ENCODE measurements at places on chromosomes 3 and 15. TPM values are rescaled to one million over a fixed set of nuclear protein-coding genes. Genes with fewer than 3 reads are reported as not detected.

DNA sequence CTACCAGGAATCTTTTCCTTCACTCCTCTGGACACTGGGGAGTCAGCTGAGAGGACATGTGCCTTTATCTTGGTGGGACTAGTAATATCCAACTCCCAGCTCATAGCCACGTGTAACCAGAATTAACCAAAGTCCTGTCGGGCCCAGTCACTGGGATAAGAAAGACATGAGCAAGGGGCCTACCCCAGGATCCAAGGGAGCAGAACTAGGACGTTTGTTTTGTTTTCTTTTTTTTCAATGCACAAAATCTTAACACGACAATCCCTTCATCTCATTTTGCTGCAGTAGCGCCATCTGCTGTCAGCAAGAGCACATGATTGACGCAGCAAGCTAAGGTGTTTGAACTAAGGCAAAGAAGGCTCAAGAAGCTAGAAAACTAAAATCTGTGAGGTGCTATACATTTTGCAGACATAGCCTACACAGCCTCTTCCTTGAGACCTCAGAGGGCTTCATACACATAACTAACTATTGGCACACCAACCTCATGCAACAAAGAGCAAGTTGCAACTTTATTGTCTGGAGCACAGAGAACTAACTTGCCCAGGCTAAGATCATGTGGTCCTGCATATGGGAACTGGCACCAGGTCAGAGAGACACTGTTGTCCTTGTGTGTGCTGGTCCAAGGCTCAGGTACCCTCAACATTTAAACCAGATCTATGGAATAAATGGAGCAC is 43.6 kb downstream of the RLBP1 start:
- H3K27ac ChIP-seq: no peak overlapping the region
- no peaks in the 10 kb centered on the region for H3K27me3 ChIP-seq
- DNase-seq: no peak

DNA sequence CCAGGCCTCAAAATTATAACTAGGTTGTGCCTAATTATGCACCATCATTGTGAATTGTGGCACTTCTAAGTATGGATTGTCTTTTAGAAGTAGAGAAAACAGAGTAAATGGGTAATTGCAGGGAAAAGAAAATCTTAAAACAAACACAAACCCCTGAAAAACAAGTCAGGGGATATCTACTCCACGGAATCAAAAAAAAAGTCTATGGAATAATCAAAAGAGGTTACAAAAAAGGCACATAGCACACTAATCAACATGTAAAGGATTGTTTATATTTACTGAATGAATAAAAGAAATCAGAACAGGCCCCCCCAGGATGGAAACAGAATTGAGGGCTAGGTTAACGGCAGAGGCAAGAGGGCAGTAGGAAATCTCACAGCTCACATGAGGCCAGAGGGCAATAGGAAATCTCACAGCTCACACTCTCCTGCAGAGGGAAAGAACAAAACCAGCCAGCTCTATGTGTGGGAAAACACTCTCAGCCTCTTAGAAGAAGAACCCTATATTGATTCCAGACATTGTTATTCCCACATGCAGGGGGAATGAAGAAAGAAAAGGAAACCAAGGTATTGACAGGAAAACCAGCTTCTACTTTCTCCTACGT is 72.7 kb upstream of the FNDC3B start:
- H3K4me1 ChIP-seq: no peaks in the 10 kb centered on the region
- H3K36me3 ChIP-seq: no peaks in the 10 kb centered on the region

GRCh38 chr3:3307491-3307890 is 128.0 kb upstream of the CRBN start:
- H3K27ac ChIP-seq: no peak overlapping the region
- H3K27me3 ChIP-seq: no peaks in the 10 kb centered on the region
- H3K4me3 ChIP-seq: no peak overlapping the region
- no peaks in the 10 kb centered on the region for H3K36me3 ChIP-seq
- H3K4me1 ChIP-seq: no peaks in the 10 kb centered on the region

ERC2 gene
- 0.27 TPM for total RNA-seq

GRCh38 chr3:94416768-94417167 is 353.9 kb downstream of the NSUN3 start:
- no peaks in the 10 kb centered on the region for H3K4me1 ChIP-seq
- H3K27ac ChIP-seq: no peak overlapping the region
- no peak overlapping the region for H3K4me3 ChIP-seq
- no peak for DNase-seq
- H3K36me3 ChIP-seq: no peaks in the 10 kb centered on the region

STAB1 gene
- 651 TPM for total RNA-seq

- no peak overlapping the region for H3K27ac ChIP-seq
- no peak overlapping the region for H3K4me3 ChIP-seq
- H3K27me3 ChIP-seq: no peaks in the 10 kb centered on the region
- no peak for DNase-seq
- no peaks in the 10 kb centered on the region for H3K4me1 ChIP-seq
- H3K36me3 ChIP-seq: no peaks in the 10 kb centered on the region
Observed at GRCh38 chr3:147113293-147114044, 292.9 kb downstream of the ZIC4 start.

DNA sequence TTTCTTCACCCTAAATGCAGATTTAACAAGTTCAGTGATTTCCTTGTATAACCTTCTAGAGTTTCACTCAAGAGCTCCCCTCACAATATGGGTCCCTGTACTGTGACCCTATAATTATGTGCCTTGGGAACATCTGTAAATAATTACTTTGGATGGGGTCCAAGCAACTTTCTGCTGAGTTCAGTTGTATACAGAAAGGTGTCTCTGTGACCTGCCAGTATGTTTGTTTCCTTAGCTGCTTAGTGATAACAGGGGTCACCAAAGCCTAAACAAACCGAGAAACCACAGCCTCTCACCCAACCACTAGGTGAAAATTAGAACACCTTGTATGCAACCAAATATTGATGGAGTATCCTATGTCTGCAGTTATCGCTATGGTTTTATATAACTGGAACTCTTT is 29.8 kb upstream of the SLC25A36 start:
- no peaks in the 10 kb centered on the region for H3K4me1 ChIP-seq
- H3K4me3 ChIP-seq: no peak overlapping the region
- no peaks in the 10 kb centered on the region for H3K27me3 ChIP-seq

DNA sequence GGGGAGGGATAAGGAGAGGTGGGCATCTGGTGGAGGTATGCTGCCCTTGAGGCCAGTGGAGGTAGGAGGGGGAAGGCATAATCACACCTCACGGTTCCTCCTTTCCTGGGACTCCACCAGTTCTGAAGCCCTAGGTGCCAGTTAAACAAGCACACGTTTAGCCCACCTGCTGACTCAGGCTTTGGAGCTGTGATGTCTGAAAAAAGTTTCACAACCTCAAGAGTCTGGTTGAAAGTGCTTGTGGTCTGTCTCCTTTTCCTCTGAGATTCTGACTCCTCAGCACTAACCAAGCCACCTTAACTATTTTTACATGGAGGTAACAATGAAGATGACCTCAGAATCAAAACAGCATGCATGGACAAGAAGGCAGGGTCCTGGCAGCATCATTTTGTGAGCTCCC is 23.0 kb downstream of the HPS3 start:
- H3K4me3 ChIP-seq: no peak overlapping the region
- no peaks in the 10 kb centered on the region for H3K4me1 ChIP-seq
- no peaks in the 10 kb centered on the region for H3K27me3 ChIP-seq

GRCh38 chr15:68151277-68151676 is 53.9 kb downstream of the CALML4 start:
- H3K4me3 ChIP-seq: no peak overlapping the region
- H3K27ac ChIP-seq: no peak overlapping the region
- no peaks in the 10 kb centered on the region for H3K27me3 ChIP-seq
- no peaks in the 10 kb centered on the region for H3K4me1 ChIP-seq
- DNase-seq: no peak

DNA sequence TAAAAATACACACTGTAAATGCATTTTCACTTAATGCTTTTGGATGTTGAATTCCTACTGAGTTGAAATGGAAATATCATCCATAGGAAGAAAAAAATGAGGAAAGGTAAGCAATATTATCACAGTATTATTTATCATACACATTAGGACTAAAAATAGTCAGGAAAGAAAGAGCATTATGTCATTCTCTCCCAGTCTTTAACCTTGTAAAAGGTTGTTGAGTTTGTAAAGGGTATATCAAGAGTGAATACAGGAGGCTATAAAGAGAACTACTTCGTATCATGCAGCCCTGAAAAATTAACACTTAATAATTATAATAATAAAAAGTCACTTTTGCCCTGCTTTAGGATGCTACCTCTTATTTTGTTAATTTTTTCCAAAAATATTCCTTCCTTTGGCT is 395.8 kb downstream of the FOXP1 start:
- no peak for DNase-seq
- no peaks in the 10 kb centered on the region for H3K36me3 ChIP-seq
- no peak overlapping the region for H3K27ac ChIP-seq
- no peak overlapping the region for H3K4me3 ChIP-seq

GRCh38 chr3:57961828-57962447 is 46.3 kb upstream of the FLNB start:
- H3K36me3 ChIP-seq: no peaks in the 10 kb centered on the region
- H3K27me3 ChIP-seq: no peaks in the 10 kb centered on the region
- no peak overlapping the region for H3K27ac ChIP-seq
- H3K4me1 ChIP-seq: no peaks in the 10 kb centered on the region
- DNase-seq: no peak
- no peak overlapping the region for H3K4me3 ChIP-seq

DNA sequence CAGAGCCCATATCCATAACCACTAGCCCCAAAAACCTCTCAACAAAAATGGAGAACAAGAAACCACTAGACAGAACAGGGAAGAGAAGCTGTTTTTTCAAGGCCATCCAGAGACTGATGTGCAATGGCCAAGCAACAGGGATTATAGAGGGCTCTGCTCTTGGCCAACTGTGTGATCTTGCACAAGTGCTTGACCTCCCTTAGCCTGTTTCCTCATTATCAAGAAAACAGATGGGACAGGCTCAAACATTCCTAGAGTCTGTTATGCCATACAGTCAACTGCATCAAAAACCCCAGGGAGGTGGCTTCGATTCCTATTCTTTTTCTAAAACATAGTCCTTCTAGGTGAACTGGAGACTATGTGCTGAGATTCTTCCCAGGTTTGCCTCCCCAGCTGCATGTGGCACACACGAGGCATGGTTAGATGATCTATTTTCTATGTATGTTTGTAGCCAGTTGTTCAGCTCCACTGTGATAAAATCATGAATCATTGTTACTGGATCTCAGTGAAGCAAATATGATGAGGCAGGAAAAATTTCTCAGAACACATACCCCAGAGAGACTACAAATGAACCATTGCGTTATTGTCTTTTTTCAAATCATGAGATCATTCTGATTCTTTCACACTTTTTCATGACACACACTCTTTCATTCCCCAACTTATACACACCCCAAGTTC is 132.9 kb upstream of the TGFBR2 start:
- no peaks in the 10 kb centered on the region for H3K27me3 ChIP-seq
- DNase-seq: no peak
- H3K4me3 ChIP-seq: no peak overlapping the region

GPR87 gene
- total RNA-seq: not detected

- H3K36me3 ChIP-seq: peaks cover 6% of the 10 kb centered on the region
- no peaks in the 10 kb centered on the region for H3K4me1 ChIP-seq
- H3K27me3 ChIP-seq: no peaks in the 10 kb centered on the region
Observed at GRCh38 chr15:33808720-33809457, 159.4 kb upstream of the CHRM5 start.

GRCh38 chr3:13801361-13802204 is 78.3 kb downstream of the WNT7A start:
- H3K27me3 ChIP-seq: no peaks in the 10 kb centered on the region
- H3K36me3 ChIP-seq: no peaks in the 10 kb centered on the region
- no peak for DNase-seq
- no peaks in the 10 kb centered on the region for H3K4me1 ChIP-seq
- no peak overlapping the region for H3K27ac ChIP-seq

CDHR4 gene
- total RNA-seq: 0.26 TPM

GRCh38 chr3:138114988-138115971 is at the start of gene DZIP1L:
TSS of gene DZIP1L (minus strand) at chr3:138115608. CDS start at chr3:138103971, 11,637 bp downstream.
- DNase-seq: peak; percentile 80
- H3K4me3 ChIP-seq: peak within 1 kb of the TSS; percentile 85
- H3K27ac ChIP-seq: peak within 1 kb of the TSS; percentile 80
- H3K36me3 ChIP-seq: no peaks in the 10 kb centered on the region
- peaks cover 8% of the 10 kb centered on the region for H3K4me1 ChIP-seq
- H3K27me3 ChIP-seq: no peaks in the 10 kb centered on the region

- peaks cover 5% of the 10 kb centered on the region for H3K36me3 ChIP-seq
- DNase-seq: no peak
- no peak overlapping the region for H3K27ac ChIP-seq
- no peaks in the 10 kb centered on the region for H3K27me3 ChIP-seq
Observed at GRCh38 chr3:64873400-64873799, 185.6 kb upstream of the ADAMTS9 start.

DNA sequence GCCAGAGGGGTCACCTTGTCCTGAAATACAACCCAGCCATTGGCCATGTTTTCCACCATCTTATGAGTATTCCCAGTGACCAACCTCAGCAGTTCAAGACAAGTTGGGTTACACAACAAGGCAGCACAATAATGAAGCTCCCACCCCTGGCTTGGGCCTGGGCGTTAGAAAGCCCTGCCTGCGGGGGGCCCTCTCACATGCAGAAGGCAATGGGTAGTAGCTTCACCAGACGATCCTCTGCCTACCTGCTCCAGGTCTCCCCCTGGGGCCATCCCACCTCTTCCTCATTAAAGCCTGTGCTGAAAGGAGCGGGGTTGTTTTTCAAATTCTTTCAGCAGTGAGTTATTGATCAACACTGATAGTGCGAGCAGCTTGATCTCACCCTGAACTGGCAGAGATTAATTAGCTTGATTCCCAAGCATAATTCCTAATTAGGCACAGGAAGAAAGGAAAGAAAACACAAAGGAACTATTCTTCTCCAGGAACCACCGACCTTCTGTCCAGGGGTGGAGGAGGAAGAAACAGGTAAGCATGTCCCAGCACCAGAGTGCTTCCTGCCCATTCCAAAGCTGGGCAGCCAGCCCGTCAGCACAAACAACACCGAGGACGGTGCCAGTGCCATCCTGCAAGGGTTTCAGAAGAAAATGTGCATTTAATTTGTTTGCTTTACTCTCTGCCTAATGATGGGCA is 79.7 kb upstream of the CGNL1 start:
- no peaks in the 10 kb centered on the region for H3K27me3 ChIP-seq
- H3K4me3 ChIP-seq: no peak overlapping the region
- no peaks in the 10 kb centered on the region for H3K4me1 ChIP-seq
